ENCODE measurements at places on chromosomes 4 and X.

- DNase-seq: no peak
Measured at GRCh38 chrX:129908636-129909035, 2.7 kb downstream of the UTP14A start.

- no peak for DNase-seq
Measured at GRCh38 chrX:1527457-1527856, 9.5 kb downstream of the P2RY8 start.

GRCh38 chrX:44514272-44514671, 28.4 kb downstream of the FUNDC1 start:
- DNase-seq: no peak

DNA sequence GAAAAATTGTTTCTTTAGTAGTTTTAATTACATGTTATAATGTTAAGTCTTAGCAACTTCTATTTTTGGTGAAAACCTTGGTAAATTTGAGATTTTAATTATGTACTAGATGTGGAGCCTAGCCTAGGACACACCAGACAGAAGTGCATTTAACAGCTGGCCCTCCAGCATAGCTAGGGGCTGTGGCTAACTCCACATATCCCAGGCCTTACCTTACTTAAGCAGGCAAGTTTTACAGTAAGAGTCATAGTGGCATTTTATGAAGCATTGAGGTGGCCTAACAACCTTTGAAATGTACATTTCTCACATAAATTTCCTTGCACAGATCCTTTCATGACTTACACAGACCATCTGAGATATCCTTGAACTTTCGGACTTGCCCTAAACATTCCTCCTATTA, 71.6 kb upstream of the C4orf54 start:
- DNase-seq: no peak

- no peak for DNase-seq
Measured at GRCh38 chr4:4625488-4625887, 83.6 kb upstream of the STX18 start.

DNA sequence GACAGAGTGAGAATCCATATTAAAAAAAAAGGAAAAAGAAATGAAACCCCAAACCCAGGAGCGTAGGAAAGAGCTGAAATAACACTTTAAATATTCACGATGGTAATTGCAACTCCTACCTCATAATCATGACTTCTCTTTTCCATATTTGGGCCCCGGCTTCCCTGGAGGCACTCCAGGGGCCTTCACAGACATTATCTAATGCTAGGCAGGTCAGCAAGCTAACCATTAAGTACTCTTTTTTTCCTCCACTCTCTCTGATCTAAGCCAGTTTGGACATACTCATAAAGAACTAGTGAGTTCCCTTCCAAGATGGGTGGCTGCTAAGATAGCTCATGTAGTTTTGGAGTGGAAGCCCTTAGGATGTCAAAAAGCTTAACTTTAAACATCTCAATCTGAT, 83.2 kb downstream of the SH3KBP1 start:
- DNase-seq: no peak

DNA sequence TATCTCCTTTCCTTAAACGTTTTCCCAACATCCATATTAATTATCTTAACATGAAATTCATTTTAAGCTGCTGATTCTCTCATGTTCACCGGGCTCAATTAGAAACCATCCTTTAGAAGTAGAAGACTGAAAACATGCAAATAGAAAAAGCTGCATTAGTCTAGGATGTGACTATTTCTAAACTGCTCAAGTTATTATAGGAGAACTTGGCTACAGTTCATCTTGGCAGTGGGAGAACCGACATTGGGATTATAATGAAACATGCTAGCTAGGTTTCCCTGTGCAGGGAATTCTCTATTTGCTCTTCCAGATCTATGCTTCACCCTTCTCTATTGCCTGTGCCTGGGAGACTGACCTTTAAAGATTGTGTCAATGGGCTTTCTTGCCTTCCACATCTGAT, 151.0 kb upstream of the PPARGC1A start:
- DNase-seq: no peak

DNA sequence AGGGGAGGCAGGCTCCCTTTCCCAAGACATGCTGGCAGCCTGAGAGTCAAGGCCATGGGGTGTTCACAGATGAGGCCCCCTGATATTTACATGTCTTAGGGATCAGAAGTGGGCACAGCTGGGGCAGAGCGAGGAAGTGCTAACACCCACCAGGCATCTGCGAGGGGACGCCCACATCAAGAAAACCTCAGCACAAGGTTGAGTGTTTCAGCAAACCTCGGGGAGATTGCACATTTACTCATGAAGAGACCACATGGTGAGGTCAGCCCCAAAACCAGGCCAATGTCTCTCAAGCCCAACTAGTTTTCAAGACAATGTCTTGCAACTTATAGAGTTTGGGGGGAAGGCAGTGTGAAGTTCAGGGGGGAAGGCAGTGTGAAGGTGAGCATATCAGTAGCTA, 55.2 kb downstream of the CLNK start:
- no peak for DNase-seq

DNA sequence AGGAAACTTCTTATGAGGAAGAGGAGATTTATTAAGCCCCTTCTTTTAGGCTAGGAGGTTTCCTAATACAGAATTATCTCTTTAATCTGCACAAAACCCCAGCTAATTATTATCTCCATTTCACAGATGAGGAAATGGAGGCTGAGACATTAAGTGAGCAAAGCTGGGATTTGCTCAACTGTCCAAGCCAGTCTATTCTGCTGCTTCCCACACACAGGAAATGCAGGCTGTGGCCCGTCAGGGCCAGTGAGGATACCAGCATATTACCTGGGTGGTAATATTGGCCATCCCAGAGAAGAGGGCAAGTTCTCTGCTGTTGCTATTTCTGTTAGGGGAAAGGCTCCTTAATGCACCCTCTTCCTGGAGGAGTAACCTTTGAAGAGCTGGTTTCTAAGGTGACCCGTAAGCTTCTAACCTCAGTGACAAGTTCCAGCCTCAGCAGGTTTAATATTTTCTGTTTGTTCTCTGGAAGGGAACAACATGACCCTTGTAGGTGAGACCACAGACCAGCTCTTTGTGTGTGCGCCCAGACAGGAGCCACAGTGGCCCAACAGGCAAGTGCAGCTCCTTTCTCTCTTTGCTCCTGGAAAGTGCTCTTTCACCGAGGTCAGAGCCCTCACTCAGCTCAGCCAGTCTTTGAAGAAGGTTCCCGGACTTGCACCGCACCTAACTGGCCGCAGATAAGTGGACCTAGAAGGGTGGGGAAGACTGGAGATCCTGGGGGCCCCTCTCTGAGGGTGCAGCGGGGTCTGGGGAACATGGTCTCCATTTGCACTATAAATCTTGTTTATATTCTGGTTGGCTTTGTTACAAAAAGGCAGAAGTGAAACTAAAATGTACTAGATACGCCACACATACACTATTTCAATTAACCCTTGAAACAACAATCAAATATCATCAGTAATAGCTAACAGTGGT, 35.5 kb downstream of the TBC1D9 start:
- no peak for DNase-seq

GRCh38 chr4:48073567-48074103, 57.1 kb downstream of the NIPAL1 start:
- no peak for DNase-seq

- no peak for DNase-seq
Measured at GRCh38 chrX:12582649-12583048, 208.6 kb upstream of the PRPS2 start.

DNA sequence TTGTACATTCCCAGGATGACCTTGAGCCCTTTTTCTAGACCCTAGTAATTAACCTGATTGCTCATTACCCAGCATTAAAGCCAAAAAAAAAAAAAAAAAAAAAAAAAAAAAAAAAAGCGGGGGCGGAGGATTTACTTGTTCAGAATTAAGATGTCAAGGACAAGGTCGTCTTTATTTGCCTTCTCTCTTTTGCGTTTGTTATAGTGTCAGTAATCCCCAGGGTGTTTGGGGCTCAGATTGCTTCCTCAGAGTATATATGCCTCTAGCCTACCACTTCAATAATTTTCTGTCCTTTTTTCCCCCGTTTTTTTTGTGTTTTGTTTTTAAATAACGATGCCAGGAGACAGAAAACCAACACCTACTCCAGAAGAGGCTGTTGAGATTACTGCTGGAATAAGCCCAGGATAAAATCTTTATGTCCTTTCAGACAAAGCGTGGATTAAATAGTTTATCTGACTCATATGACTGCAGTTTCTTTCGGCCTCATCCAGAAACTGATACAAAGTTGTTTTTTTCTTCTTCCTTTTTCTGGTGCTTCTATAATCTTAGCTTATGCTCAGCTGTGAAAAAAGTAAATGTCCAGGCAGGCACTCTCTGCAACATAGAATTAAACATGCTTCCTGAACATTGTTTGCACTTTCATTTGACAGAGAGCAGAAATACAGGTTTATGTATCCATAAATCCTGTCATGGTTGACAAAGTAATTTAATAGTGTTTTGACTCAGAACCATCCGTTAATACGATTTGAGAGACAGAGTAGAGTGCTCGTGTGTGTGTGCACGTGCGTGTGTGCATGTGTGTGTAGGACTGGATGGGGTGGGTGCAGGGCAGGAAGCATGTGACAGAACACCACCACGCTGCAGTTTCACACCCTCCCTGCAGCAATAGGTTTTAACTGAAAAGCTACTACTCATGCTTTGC, 138.6 kb downstream of the AFF1 start:
- no peak for DNase-seq

GRCh38 chrX:70169281-70169680, 8.0 kb upstream of the DGAT2L6 start:
- no peak for DNase-seq

DNA sequence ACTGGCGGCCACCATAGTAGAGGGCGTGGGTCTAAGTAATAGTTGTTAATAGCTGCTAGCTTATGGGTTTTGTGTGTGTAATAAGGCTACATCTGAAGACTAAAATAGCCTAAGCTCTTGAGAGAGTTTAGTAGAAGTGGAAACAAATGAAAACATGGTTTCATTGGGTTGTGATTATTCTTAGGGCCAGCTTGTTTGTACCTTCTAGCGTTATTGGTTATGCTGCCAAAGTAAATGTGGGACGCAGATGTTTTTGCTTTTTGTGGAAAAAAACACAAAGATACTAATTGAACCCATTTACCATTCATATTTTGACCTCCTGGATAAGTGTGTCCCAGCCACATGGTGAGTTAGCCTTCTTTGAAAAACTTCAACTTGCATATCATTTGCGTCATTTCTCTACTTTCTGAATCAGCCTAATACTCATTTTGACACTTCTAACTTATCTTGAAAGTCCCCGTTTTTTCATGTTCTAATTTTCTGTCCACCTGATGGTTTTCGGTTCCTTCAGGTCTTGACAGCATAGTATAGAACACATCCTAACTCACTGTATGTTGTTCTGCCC, 305.3 kb downstream of the FRMPD4 start:
- DNase-seq: no peak

- no peak for DNase-seq
Measured at GRCh38 chrX:70049925-70050324, at the start of gene AWAT2. AWAT2 (minus strand) TSS chrX:70049938; CDS start chrX:70049932, 6 bp downstream.

- DNase-seq: no peak
Measured at GRCh38 chrX:39165185-39165584, 363.9 kb downstream of the MID1IP1 start.

- DNase-seq: no peak
Measured at GRCh38 chr4:1019729-1020470, 8.5 kb downstream of the FGFRL1 start.

GRCh38 chr4:139902321-139903320, 237.0 kb downstream of the MGST2 start:
- no peak for DNase-seq

DNA sequence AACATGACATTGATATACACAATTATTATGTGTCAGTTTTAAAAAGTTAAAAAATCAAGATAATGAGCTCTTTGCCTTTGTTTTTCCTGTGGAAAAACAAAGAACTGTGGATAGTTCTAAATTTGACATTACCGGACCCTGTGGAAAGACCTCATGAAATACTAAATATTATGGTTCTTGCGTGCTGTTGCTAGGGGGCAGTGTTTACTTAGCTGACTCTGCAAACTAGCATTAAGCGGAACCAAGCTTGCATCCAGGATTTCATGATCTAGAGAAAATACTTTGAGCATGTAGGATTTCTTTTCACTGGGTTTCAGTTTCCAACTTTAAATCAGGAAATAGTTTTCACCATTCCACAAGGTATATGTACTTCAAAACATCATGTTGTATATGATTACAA, 33.6 kb downstream of the CLCN4 start:
- peak; percentile 57 for DNase-seq

- DNase-seq: peak; percentile 57
Measured at GRCh38 chr4:15913631-15913970, 24.9 kb downstream of the FGFBP1 start.
